Natural killer cell (primary cell): ENCODE measurements at places on chromosomes 11 and 22.

GRCh38 chr11:65927904-65928397 is 8.7 kb downstream of the DRAP1 start:
- peak; percentile 63 for DNase-seq

- no peak for DNase-seq
Measured at GRCh38 chr22:27226666-27227065, 569.3 kb downstream of the MIAT start.

- no peak for DNase-seq
Measured at GRCh38 chr11:8584511-8584910, 9.5 kb downstream of the STK33 start.

- DNase-seq = no peak
Measured at GRCh38 chr22:20037419-20037818, 16.5 kb downstream of the TANGO2 start.

- DNase-seq = no peak
Measured at GRCh38 chr11:108743851-108744250, 79.0 kb downstream of the DDX10 start.

- no peak for DNase-seq
Measured at GRCh38 chr11:39365809-39366436, 2093.5 kb downstream of the LRRC4C start.

DNA sequence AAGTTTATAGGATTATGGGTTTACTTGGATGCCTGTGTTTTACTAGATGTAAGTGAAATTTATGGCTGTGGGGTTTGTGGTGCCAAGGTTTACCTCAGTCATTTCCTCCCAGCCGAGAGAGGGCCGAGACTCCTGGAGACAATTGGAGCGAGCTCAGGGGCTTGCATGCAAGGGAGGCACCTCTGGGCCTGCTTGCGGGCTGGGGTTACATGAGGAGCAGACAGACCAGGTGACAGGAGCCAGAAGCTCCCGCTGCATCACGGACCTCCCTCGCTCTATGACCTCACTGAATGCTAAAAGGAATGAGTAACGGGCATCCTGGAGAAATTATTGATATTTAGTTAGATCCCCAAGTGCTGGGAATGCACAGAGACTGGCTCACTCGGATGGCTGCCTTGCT is 275.2 kb upstream of the KIRREL3 start:
- DNase-seq = no peak

GRCh38 chr22:39360242-39360641 is 10.5 kb downstream of the SYNGR1 start:
- no peak for DNase-seq
